ENCODE measurements at places on chromosomes 4 and X.

DNA sequence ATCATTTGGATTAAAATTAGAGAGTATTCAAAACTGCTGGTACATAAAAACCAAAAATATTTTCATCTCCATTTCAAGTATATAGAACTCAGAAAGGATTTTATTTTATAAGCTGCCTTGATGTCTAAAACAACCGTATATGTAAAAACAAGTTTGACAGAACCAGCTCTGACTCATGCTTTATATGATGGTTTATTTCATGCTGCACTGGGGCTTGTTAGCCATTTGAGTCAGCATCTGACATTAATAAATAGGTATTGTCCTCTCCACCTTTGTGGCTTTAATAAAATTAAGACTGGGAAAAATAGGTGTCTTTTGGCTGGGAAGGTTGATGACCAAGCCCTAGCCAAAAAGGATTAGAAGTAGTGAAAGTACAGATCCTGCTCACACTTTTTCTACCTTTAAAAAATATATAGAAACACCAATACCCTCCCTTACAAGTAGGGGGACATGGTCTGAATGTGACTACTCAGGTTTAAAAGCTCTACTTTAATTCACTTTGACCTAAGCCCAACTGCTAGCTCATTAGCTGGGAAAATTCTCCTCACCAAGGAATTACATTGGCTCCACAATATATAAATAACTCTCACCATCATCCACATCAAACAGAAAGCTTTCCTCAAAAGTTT lies 228.1 kb downstream of the ADAMTS3 start:
- no peak for DNase-seq

- DNase-seq = no peak
Measured at GRCh38 chrX:131918839-131919238, 104.3 kb upstream of the STK26 start.

DNA sequence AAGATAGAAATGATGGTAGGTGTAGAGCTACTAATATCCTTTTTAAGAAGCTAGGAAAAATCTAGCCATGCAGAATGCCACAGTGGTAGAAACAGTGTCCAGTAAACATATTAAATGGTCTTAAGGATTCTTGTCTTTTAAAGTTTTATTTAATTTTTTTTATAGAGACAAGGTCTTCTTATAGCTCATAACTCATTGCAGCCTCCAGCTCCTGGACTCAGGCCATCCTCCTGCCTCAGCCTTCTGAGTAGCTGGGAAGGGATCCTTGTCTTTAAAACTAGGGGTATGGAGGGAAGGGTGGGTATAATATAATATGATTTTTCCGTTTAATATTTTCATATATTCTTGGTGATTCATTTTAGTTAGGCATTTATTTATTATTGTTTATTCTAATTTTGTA lies 3.8 kb downstream of the TMEM165 start:
- no peak for DNase-seq

DNA sequence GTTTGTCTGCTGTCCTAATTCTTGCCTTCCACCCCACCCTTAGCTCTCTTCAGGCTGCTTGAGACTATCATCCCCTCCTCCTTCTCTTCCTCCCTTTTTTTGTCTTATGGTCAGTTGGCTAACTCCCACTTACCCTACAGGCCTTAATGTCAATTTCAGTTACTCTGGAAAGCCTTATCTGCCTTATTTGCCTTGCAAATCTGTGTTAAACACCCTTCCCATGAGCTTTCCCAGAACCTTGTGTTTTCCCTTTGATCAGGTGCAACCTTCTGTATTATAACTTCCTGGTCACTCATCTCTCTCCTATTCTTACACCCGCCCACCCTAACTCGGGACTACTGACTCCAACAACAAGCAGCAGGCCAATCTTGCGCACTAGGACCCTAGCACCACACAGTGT lies 74.8 kb downstream of the COX18 start:
- no peak for DNase-seq

DNA sequence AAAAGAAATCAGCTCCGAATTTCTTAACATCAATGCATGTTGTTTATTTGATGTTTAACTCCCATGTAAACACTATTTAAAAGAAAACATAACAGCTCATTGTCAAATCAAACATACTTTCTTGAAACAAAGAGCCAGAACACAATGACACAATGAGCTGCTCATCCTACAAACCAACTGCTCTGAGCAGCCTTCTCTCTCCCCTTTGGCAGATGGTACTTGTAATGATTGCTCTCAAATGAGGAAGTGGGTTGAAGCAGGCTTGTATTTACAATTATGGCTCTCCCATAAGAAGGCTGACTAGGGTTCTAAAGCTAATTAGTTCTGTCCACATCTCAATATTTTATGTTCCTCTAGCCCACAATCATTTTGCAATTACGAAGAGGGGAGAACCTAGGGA lies 637.8 kb upstream of the ADGRL3 start:
- no peak for DNase-seq

- no peak for DNase-seq
Measured at GRCh38 chrX:11064851-11065600, 46.1 kb upstream of the HCCS start.

- no peak for DNase-seq
Measured at GRCh38 chr4:53120778-53121177, 245.1 kb downstream of the SCFD2 start.

GRCh38 chr4:106583567-106583966 lies 215.0 kb upstream of the GIMD1 start:
- no peak for DNase-seq

GRCh38 chr4:87071401-87071800 lies 136.6 kb downstream of the AFF1 start:
- DNase-seq = no peak

DNA sequence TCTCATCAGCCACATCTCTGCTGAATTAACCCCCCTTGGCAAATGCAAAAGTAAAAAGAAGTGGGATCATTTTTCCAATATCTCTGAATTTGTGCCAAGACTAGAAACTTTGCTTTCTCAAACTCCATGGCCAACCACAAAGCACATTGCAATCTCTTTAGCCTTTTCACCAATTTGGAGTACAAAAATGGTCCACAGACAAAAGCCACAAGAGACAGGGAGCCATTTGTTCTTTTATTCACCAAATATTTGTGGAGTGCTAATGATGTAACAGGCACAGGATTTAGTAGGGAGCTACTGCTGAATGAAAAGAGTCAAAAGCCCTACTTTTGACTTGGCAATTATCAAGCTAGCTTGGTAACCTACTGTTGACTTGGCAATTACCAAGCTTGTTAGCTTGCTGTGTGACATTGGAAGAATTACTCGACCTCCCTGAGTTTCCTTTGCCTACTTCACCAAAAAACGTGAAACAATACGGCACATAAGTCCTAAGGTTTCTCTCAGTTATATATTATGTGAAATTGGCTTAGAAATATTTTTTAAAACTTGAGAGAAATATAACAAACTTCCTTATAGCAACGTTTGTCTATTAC lies 97.1 kb upstream of the KLF3 start:
- no peak for DNase-seq

- no peak for DNase-seq
Measured at GRCh38 chr4:22987870-22988269, 295.1 kb downstream of the GBA3 start.

DNA sequence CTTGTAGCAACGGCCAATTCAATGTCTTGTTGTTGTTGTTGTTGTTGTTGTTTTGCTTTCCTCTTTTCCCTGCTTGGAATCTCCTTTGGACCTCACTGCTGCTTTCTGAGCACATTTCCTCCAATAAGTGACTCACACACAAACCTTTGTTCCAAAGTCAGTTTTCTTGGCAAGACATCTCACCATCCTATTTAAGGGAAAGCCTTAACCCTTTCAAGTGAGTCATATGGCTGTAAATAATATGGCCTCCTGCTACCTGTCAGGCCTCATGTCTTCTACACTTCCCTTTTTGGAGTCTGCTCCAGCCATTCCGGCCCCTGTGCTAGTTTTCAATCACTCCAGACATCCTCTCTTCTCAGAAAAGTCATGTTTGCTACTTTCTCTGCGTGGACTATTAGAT lies 79.5 kb upstream of the MAGEB10 start:
- DNase-seq = no peak

DNA sequence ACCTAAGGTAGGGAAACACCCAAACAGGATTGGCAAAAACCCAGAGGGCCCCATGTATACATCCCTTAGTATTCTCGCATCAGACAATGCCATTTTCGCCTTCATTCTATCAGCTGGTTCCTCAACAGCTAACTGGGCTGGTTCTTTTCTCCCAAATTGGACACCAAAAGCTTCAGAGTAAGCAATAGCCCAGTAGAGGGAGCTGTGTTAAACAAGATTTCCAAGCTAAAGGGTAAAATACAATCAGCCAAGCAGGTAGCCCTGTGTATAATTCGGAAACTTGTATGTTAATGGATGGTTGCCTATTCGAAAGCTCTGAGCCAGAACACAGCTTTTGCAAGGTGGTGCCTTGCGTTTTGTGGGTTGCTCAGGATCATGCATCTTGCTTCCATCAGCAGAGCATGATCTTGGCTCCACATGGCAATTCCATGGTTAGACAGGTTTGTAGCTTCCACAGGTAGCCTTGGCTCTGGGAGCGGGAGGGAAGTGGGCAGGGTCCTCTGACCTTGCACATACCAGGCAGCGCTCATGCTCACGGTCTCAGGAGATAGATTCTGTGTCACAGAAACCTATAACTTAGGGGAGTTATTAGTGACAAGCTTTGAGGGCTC lies 115.2 kb upstream of the LNX1 start:
- no peak for DNase-seq

DNA sequence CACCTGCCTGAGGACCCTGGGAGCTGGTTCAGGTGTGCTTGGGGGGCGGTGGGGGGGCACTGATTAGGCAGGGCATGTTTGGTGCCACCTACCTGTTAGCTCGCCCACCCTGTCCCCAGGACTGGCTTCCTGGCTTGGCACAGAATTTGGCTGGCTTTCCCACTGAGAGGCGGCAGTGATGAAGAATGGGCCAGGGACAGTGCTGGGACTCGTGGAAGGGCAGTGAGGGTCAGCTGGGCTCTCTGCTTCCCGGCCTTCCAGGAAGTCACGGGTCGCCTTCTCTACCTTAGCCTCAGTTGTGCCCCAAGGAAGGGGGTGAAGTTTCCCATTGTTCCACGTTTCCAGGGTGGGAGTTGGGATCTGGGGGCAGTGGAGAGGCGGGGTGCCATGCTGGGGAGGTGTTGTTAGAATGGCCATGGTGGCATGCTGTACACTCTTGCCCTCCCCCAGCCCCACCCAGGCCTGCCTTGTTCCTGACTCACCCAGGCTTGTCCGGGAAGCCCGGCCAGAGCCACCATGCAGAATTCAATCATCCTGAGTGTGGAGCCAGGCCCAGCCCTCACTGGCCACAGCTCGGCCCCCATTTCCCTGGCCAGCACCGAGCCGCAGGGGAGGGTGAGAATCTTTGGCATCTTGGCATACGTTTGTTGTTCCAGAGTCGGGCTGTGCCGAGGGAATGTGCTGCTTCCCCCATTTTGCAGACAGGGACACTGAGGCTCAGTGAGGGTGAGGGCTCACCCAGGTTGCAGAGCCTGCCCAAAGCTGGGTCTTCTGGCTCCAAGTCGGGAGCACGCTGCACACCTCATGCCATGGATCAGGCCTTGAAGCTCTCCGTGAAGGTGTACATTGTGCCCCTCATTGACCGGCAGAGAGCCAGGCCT lies 21.9 kb upstream of the GPR78 start:
- no peak for DNase-seq

- DNase-seq = no peak
Measured at GRCh38 chr4:168388890-168389289, 70.3 kb upstream of the DDX60 start.

DNA sequence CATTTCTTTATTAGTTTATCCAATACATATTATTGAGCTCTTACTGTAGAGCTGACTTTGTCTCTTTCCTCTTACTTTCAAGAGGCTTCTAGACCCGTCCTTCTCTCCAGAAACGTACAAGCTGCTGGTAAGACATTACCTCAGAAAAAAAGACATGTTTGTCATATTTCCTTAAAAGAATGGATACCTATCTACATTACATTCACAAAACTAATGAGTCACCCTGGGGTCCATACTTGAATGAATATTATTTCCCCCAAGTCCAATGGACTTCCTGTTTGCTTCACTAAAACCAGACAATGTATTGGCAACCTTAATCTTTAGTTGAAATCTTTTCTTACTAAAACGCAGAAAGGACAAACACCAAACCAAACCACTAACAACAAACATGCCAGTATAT lies 176.5 kb upstream of the CLNK start:
- no peak for DNase-seq

DNA sequence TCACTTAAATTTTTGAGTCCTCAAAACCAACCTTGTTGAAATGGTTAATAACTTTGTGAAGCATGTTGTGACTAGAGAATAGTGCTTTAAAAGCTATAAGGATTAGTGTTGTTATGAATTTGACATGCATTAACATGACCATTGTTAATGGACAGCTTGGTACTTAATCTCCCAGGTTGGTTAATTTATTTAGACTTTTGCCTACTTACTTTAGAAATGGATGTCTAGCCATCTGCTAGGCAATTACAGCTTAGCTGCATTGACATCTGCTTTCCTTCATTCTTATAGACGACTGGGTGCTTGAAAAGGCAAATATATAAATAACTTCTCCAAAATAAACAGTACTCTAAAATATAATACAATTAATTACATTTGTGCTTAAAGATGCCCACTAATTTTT lies 368.0 kb downstream of the CCSER1 start:
- DNase-seq = no peak

GRCh38 chr4:37903901-37904300 lies 13.0 kb downstream of the TBC1D1 start:
- DNase-seq = no peak

DNA sequence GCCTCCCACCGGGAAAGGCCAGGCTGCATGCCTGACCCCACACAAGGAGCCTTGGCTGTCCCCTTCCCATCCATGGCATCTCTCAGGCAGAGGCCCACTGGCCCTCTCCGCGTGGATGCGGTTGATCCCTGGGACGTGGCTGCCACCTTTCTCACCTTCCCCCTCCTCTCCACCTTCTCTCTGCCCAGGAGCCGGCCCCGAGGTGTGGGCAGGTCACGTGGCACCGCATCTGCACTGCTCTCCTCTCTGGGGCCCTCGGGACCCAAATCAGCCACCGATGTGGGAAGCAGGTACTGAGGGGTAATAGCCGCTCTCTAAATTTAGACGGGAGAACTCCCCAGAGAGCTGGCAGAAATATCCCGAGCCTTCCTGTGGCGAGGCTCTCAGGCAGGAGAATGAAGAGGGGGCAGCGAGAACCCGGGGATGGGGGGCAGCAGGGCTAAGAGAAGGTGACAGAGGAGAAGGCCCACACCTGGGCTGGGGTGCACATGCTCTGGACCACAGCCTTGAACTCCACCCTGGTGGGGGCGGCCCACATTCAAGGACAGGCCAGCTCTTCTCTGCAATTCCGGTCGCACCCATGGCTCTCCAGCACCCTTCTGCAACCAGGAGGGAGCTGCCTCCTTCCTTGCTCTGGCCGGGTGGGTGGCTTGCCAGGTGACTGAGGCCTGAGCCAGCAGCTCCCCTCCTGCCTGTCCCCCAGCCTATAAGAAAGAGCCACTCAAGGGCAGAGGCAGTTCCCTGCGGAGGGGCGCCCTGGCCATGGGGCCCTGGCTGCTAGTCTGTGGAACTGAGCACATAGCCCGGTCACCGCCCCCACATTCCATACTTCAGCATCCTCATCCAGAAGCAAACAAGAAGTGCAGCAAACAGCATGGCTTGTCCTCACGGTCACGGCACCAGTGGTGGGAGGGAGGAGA lies 9.6 kb upstream of the DUSP9 start:
- no peak for DNase-seq

- DNase-seq = no peak
Measured at GRCh38 chr4:139528377-139529005, 27.5 kb downstream of the SETD7 start.

Data from memory B cell (primary cell).